ENCODE measurements at places on chromosomes 2 and 18.

GRCh38 chr2:122754561-122754960 is 999.1 kb downstream of the TSN start:
- no peak for DNase-seq

GRCh38 chr2:73895473-73895872 is 2.7 kb downstream of the ACTG2 start:
- DNase-seq: no peak

GRCh38 chr2:938181-939005 is 12.3 kb upstream of the SNTG2 start:
- DNase-seq: no peak

- DNase-seq: no peak
Measured at GRCh38 chr2:177396703-177397460, 4.3 kb downstream of the AGPS start.

DNA sequence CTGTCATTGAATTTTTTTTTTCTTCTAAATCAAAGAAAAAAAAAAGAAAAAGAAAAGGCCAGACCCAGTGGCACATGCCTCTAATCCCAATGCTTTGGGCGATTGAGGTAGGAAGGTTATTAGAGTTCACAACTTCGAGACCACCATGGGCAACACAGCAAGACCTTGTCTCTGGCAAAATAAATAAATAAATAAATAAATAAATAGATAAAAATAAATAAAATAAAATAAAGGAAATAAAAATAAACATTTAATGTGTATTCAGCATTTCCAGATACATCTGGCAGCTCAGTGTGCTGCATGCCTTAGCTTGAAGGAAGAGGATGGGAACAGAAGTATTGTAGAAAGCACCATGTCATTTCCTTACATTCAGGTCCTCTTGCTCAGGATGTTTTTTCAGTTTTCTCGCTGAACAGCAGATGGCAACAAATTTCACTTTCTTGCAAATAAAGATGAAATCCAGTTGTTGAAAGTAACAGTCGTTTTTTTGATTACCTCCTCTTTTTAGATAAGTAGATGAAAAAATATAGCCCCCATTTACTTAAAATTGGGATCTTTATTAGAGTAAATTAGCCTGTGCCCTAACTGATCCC is 25.7 kb upstream of the FAM178B start:
- DNase-seq: peak; percentile 46

DNA sequence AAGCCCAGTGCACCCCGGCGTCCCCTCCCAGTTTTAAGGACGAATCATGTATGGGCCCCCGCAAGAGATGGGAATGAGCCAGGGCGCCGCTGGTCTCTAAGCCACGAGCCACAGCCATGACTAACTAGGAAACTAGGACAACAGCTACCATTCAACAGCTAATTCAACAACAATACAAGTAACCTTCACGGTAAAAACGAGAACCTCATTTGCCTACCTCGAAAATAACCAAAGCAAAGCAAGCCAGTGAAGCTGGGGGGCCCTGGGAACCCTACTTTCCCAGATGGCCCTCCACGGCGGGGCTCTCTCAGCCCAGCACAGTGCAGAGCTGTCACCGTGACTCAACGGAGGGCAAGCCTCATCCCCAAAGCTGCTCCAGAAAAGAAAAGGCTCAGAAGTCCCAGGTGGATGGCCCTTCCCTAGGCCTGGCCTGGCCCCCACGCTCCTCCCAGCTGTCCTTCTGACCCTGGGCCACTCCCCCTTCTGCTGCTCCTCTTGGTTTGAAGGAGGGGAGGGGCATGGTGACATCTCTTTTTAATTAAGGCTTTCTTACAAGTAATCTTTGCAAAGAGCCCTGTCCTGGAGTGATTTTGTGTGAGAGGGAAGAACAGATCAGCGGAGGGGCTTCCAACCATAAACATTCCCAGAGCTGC is 126.3 kb downstream of the HDAC4 start:
- DNase-seq: no peak

DNA sequence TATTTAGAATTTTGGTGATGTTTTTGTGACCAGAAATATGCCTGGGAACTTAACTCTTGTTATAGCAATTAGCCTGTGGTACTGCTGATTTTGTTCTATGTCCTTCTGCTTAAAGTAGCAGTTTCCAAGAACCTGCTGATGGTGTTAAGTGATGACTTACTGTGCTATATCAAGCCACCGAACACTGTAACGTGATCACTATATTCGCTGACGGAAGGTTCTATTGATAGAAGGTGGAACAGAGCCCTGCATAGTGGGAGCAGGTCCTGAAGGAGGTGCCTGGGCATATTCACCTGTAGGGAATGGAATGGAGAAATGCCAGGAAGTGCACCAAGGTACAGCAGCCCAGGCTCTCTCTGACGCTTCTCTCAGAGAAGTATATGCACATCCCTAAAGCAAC is 76.8 kb downstream of the UXS1 start:
- no peak for DNase-seq

Data from COR-L47 (cell line).